ENCODE measurements at places on chromosomes 5 and 9.

DNA sequence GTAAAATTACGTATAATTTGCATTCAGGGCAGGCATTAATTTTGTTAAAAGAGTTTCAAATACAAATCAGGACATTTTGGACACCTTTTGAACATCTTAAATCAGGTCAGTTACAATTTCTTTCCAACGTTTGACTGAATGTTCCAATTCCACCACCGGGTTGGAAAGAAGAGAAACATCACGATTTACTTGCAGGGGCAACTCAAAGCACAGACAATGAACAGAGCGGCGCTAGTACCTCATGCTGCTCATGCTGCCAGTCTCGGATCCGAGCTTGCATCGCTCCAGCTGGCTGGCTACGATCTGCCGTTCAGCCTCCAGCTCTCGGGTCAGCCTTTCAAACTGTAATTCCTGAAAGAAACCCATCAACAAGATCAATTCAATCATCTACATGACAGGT, 339.5 kb downstream of the CTNND2 start:
- no peak for DNase-seq

GRCh38 chr9:97075289-97075985, 36.5 kb upstream of the CTSV start:
- no peak for DNase-seq

- DNase-seq = no peak
These were observed 74.9 kb downstream of the FBXL7 start for GRCh38 chr5:15574806-15575325.

DNA sequence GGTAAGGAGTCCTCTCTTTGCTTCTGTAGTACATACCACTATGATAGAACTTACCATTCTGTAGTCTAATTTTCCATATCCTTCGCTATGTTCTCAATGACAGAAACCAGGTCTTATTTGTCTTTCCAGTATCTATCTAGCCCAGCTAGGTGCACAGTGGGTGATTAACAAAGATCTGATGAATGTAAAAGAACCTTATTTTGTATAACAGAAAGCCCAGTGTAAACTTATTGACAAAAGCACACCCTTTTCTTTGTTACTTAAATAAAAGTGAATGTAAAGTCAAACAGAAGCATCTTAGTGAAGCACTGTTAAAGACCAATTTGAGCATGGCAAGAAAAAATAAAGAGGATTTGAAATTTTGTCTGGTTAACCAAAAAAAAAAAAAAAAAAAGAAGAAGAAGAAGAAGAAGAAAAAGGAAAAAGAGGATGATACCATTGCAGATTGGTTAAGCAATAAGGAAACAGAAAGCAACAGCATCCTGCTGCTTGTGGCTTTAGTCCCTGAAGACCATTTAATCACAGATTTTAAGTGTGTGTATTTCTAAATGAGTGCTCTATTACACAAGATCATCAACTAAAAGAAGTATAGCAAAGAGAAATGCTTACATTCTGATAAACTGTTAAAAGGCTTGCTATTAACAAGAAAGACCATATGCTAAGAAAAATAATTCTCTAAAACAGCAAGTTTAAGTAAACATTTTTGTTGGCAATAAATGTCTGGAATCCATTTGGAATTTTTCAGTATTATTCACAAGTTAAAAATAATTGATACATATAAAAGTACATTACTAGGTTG, 21.2 kb downstream of the MEGF9 start:
- DNase-seq = peak; percentile 67

DNA sequence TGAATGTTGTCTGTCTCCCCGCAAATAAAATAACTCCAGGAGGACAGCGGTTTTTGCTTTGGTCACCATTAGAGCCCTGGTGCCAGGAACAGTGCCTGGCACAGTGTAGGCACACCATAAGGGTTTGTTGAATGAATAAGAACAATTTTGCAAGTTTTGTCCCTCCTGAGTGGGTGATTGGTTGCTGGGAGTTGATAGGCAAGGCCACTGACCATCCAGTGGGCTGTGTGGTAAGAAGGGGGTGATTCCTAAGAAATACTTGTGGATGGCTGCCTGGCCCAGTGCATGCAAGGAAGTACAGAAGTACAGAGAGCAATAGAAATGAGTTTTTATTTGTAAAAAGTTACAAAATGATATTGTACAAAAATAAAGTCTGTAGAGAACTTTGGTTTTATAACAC, 27.5 kb downstream of the GDNF start:
- no peak for DNase-seq

- DNase-seq = peak; percentile 17
These were observed 206.9 kb downstream of the CRB2 start for GRCh38 chr9:123562844-123563346.

- no peak for DNase-seq
These were observed 154.9 kb upstream of the VLDLR start for GRCh38 chr9:2466703-2467102.

GRCh38 chr5:139212486-139212885, 14.3 kb upstream of the SIL1 start:
- no peak for DNase-seq

DNA sequence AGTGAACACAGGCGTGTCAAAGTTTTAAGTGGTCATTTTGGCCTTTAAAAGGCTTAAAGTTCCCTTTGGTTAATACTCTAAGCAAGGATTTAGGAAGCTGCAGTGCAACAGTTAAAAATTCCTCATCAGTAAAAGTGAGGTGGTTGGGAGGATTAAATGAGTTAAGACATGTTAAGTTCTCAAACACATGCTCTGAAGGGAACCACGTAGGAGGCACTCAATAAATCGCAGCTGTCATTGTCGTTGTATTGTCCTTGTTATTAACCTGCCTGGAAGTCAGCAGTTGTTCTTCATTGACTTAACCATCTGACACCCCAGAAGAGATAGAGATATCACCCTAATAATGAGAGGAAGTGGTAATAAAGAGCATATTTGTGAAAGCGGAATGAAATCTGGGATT, 247.5 kb downstream of the MARCHF11 start:
- no peak for DNase-seq

DNA sequence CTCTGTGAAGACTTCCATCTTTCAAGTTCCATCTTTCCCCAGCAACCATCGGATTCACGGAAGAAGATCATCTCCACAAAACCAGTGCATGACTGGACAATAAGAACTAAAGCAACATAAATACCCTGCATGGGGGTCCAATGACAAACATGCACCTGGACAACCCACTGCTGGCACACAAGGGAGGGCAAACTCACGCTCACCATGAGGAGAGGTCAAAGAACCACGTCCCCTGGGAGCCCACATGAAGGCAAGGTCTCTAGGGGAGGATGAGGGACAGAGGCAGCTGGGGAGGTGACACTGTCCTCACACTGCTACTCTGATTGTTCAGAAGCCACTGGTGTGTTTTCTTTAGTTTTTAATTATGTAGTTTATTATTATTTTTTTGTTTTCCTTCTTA, 190.8 kb downstream of the MED10 start:
- no peak for DNase-seq

DNA sequence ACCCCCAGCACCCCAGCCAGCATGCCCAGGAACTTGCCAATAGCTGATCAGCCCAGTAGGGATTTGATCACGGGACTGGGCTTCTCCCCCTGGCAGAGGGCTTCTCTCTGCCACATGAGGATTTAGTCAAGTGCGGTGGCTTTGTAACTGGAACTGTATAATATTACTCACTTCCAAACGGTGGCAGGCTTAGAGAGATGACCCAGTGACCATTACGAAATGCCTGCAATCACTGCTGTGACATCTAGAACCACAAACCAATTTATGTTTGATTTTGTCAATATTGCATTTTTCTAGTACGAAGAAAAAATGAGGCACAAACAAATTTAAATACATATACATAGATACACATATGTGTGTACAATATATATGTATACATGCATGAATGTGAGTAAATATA, 192.1 kb downstream of the ERCC6L2 start:
- DNase-seq = peak; percentile 9

GRCh38 chr5:171907725-171908343, 98.6 kb downstream of the FBXW11 start:
- peak; percentile 38 for DNase-seq
